ENCODE measurements at places on chromosomes 5 and 9. TPM values are rescaled to one million over a fixed set of nuclear protein-coding genes. Genes with fewer than 3 reads are reported as not detected.

C8G gene
- not detected for total RNA-seq

PNPLA7 gene
- under 0.01 TPM for total RNA-seq

IRF1 gene
- 40.8 TPM for total RNA-seq

SPINK14 gene
- total RNA-seq: not detected

CDKN2B gene
- total RNA-seq: 29.1 TPM

FOXD4L3 gene
- total RNA-seq: not detected

SHISAL2B gene
- total RNA-seq: not detected

OR1J1 gene
- total RNA-seq: not detected

CDKN2A gene
- total RNA-seq: 52.5 TPM

CD14 gene
- 0.18 TPM for total RNA-seq

PLCXD3 gene
- total RNA-seq: 5.7 TPM

RNF183 gene
- total RNA-seq: not detected

SET gene
- 258 TPM for total RNA-seq

NMUR2 gene
- total RNA-seq: not detected

CDC23 gene
- total RNA-seq: 22.5 TPM

OR1J2 gene
- not detected for total RNA-seq

DMRT3 gene
- not detected for total RNA-seq

PCDHB15 gene
- 0.35 TPM for total RNA-seq

MTAP gene
- total RNA-seq: 15.9 TPM

Data from myometrial cell (primary cell).